ENCODE measurements at places on chromosomes 11 and 22. TPM values are rescaled to one million over a fixed set of nuclear protein-coding genes. Genes with fewer than 3 reads are reported as not detected.

CCDC116 gene
- total RNA-seq, result 0.22 TPM

GRCh38 chr11:70747285-70747684 is 349.0 kb downstream of the CTTN start:
- DNase-seq, result no peak

CST6 gene
- total RNA-seq, result 0.34 TPM

DNA sequence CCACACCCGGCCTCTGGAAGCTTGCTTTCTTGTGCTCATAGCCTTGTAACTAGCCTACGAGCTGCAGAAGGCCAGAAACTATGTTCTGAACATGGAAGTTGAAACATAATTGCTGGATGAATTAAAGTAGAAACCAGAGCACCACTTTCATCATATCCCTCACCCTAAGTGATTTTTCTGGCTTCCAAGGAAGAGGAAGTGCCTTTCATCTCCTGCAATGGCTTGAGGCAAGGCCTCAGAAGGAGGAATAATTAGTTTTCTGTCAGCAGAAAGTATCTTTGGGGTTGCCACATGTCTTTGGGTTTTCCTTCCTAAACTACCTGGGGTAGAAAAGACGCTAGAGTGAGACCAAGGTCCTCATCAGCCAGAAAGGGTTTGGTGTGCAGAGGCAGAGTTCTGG is 14.5 kb downstream of the RPL27A start:
- no peak for DNase-seq

OR10D3 gene
- not detected for total RNA-seq

GPR83 gene
- 0.19 TPM for total RNA-seq

Measured in activated T-cell treated with anti-CD3 and anti-CD28 coated beads, Interleukin-2, amount 50 U/mL, for 72 hours (primary cell).